ENCODE measurements at places on chromosomes 12 and 14.
A peak's percentile ranks its signal among the peaks of the same experiment; 100 is the strongest.

DNA sequence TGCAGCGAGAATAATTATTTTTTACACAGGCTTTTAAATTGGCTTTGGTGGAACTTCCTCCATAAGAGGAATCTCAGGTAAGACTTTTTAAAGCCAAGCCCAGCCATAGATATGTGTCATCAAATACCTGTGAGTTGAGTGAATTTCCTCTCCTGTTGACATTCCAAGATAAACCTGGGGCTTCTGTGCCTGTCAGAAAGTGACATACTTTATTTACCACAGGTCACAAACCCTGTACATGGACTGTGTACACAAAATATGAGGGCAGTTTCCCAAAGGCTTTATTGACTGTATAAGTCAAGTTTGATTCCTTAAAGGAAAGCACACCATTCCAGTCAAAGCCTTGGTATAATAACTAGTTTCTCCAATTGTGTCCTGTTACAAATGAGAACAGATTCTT, 25.9 kb upstream of the SRSF5 start:
- no peak for DNase-seq

GRCh38 chr12:90163975-90164374, 455.3 kb upstream of the ATP2B1 start:
- no peak for DNase-seq

- no peak for DNase-seq
Measured at GRCh38 chr14:93086441-93087055, 29.2 kb downstream of the ITPK1 start.

DNA sequence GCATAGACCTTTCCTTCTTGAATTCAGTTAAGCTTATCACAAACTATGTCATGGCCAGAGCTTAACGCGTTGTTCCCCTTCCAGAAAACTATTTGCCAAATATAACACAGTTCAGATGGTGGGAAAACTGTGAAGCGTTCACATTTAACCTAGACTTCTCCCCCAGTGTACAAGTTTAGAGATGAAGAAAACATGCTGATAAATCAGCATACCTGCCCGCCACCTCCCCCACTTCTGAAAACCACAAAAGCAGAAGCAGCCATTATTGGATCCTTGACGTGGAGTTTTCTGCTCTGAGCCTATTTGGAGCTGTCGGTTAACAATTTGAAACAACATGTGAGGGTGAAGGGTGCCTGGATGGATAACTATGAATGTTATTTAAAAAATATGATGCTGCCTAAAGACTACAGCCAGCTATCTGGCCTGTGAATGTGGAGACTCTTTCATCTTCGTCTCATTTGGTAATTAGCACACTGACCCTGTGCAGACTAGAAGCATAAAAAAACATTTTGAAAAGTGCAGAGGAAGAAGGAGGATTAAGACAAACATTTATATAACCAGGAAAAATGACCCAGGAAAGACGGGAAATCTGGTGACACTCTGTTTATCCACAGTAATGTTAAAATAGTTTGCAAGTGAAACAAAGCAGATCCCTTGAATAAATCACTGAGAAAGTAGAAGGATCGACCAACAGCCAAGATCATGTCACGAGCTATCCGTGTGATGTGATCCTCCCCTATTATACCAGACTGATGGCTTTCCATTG, 408.2 kb downstream of the AEBP2 start:
- peak; percentile 55 for DNase-seq

GRCh38 chr14:35867280-35867629, 41.1 kb downstream of the BRMS1L start:
- no peak for DNase-seq

DNA sequence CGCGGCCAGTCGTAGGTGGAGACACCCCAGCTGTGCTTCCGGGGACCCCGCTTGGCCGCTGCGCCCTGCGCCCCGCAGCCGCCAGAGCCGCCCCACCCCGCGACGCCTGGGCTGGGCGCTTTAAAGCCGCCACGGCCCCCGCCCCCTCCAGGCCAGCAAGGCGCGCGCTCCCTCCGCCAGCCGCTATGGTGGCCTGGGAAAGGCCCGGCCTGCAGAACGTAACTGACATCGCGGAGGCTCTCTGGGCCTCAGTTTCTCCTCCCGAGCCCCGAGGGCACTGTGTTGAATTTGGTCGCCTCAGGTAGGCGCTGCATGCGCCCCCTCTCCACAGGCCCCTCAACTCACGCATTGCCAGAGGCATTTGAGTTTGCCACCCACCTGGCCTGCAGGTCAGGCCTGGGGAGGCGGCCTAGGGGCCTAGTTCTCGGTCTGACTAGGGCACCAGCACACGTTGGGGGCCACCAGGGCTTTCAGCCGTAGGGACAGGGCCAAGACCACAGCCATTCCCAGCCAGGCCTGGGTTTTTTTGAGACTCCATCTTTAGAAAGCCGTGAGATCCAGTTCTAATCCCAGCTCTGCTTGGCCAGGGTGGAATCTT, at the start of gene NGB:
Gene NGB (minus strand): TSS at position 94 of the 598 bp plus-strand sequence. CDS start 269 bp downstream, outside the sequence.
- DNase-seq: no peak

All from heart right ventricle (tissue), 16 donors.